ENCODE measurements at places on chromosomes 4 and X.

GRCh38 chr4:38563707-38564495 lies 100.1 kb upstream of the KLF3 start:
- DNase-seq, result peak; percentile 47
- H3K4me1 ChIP-seq, result no peaks in the 10 kb centered on the region
- no peak overlapping the region for H3K4me3 ChIP-seq
- H3K27ac ChIP-seq, result no peak overlapping the region

DNA sequence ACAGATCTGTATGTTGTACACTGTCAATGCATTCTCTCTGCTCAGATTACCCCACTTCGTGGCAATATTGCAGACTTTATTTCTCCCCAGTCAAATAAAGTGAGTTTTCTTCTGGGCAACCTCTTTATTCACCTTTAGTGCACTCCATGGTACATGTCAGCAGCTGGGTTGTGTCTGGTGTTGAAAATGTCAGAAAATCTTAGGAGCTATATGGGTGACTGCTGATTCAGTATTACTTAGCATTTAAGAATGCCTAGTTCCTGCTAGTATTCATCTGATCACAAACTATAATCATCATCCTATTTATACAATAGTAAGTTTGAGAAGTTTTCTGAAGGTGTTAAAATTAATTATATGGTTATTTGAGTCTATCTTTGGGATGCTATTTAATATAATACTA lies 112.5 kb downstream of the CFAP299 start:
- DNase-seq, result no peak
- H3K27me3 ChIP-seq, result no peaks in the 10 kb centered on the region

GRCh38 chrX:110045421-110045820 lies 42.5 kb downstream of the TMEM164 start:
- DNase-seq, result no peak
- no peaks in the 10 kb centered on the region for H3K36me3 ChIP-seq
- H3K4me1 ChIP-seq, result no peaks in the 10 kb centered on the region
- H3K27me3 ChIP-seq, result no peaks in the 10 kb centered on the region
- no peak overlapping the region for H3K27ac ChIP-seq

DNA sequence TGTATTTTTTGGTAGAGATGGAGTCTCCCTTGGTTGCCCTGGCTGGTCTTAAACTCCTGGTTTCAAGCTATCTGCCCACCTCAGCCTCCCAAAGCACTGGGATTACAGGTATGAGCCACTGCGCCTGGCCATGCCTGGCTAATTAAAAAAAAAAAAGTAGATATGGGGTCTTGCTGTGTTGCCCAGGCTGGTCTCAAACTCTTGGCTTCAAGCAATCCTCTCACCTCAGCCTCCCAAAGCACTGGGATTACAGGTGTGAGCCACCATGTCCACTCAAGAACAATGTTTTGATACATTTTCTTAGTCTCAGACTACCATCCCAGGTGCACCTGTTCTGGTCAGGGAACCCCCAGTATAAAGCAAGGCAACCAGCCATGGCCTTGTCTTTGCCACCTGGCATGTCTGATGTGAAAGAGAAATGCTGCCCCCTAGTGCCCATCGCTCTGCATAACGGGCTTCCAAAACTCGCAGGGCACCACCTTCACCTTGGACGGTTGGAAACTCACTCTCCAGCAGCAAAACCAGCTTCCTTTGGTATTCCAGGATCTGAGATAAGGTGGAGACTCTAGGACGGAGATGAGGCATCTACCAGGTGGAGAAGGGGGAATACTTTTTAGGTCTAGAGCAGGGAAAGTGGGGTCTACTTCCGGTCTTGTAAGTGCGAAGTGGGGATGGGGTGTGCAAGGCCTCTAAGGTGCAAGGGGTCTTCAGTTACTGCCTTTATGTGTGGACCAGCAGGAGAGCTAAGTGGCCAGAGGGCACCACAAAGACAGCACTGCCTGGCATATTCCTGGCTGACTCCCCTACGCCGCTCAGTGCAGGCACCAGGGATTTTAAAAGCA lies 47.7 kb upstream of the AFAP1 start:
- no peak overlapping the region for H3K4me3 ChIP-seq
- no peaks in the 10 kb centered on the region for H3K36me3 ChIP-seq
- no peaks in the 10 kb centered on the region for H3K27me3 ChIP-seq
- DNase-seq, result peak; percentile 59

DNA sequence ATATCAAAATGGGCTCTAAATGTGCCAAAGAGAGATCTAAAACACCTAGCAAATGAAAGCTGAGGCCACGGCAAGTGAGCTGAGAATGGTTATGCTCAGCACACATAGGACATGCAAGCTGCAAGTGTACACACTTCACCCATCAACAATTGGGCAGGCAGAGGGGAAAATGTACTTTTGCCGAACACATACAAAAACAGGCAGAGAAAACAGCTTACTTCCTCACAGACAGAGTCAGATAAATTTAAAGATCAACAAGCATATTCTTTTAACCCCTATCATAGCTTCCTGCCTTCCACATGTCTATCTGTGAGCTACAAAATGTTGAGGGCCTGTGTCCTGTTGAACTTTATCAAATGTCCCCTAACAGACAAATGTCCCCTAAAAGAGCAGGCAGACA lies 60.3 kb downstream of the SH3KBP1 start:
- no peaks in the 10 kb centered on the region for H3K36me3 ChIP-seq
- H3K4me1 ChIP-seq, result no peaks in the 10 kb centered on the region

- no peaks in the 10 kb centered on the region for H3K4me1 ChIP-seq
- no peak for DNase-seq
- H3K36me3 ChIP-seq, result no peaks in the 10 kb centered on the region
- no peak overlapping the region for H3K4me3 ChIP-seq
These were observed 490.3 kb upstream of the EPHA5 start for GRCh38 chr4:66160606-66161005.

DNA sequence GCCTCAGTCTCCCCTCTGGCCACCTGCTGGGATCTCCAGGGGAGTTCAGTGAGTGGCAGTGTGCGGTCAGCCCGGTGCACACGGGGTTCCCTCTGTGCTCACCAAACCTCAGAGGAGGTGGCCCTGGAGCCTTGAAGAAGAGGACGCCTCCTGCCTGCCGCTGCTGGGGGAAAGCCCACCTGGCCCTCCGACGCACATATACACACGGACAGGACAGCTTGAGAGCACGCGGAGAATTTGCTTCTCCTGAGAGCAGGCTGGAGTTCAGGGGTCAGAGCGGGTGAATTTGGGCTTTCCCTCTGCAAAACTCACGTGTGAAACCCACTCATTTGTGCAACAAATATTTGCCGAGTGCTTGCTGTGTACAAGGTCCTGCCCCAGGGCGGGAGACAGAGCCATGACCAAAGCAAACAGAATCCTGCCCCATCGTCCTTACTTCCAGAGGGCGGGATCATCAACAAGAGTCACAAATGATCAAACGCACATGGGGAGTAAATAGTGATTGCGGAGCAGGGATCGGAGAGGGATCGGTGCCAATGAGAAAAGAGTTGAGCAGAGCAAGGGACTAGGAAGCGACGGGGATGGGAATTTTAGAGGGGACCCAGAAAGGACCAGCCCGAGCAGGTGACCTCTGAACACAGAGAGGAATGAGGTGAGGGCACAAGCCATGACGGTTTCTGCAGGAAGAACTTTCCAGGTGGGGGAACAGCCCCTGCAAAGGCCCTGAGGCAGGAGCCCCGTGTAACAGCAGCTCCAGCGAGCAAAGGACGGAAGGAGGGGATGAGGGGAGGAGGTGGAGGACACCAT lies 17.6 kb downstream of the BLOC1S4 start:
- no peak for DNase-seq
- peaks cover 4% of the 10 kb centered on the region for H3K4me1 ChIP-seq
- no peak overlapping the region for H3K4me3 ChIP-seq

GRCh38 chr4:140686796-140687195 lies 69.4 kb downstream of the TBC1D9 start:
- H3K27ac ChIP-seq, result no peak overlapping the region
- no peak for DNase-seq
- no peak overlapping the region for H3K4me3 ChIP-seq
- no peaks in the 10 kb centered on the region for H3K27me3 ChIP-seq
- no peaks in the 10 kb centered on the region for H3K36me3 ChIP-seq

Measured in fibroblast of lung (primary cell).